ENCODE measurements at places on chromosomes 3 and 15.

- DNase-seq: no peak
Measured at GRCh38 chr3:9110316-9110715, 139.1 kb downstream of the SRGAP3 start.

- DNase-seq: no peak
Measured at GRCh38 chr15:88479169-88479568, 11.7 kb downstream of the MRPS11 start.

- DNase-seq: no peak
Measured at GRCh38 chr3:156743859-156744258, 69.5 kb downstream of the TIPARP start.

DNA sequence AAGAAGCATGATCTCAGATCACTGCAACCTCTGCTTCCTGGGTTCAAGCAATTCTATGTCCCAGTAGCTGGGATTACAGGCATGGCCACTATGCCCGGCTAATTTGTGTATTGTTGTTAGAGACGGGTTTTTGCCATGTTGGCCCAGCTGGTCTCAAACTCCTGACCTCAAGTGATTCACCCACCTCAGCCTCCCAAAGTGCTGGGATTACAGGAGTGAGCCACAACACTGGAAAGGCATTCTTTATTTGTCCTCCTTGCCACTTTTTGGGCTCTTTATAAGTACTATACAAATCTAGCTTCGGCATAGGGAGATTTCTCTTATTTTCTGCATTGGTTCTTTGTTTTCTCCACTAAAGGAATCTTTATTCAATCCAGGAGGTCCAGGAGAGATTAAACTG lies 18.6 kb downstream of the CMTM8 start:
- DNase-seq: no peak

GRCh38 chr3:123286308-123287023 lies 84.7 kb downstream of the SEC22A start:
- DNase-seq: peak; percentile 75

DNA sequence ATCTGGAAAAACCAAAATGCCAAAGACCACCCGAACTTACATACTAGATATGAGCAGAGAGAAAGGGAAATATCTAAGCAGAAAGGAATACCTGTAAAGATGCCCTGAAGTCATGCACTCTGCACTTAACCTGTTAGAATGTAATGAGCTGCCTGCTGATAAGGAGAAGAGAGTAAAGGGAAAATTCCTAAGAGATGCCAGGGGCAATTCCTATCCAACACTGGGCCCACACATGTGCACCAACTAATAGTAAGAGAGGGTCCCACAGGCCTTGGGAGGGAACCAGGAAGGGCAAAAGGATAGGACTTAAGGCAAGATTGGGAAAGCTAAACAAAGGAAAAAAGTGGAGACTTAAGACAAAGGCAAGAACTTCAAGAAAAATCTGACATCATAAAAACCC lies 189.5 kb downstream of the NSUN3 start:
- DNase-seq: no peak

DNA sequence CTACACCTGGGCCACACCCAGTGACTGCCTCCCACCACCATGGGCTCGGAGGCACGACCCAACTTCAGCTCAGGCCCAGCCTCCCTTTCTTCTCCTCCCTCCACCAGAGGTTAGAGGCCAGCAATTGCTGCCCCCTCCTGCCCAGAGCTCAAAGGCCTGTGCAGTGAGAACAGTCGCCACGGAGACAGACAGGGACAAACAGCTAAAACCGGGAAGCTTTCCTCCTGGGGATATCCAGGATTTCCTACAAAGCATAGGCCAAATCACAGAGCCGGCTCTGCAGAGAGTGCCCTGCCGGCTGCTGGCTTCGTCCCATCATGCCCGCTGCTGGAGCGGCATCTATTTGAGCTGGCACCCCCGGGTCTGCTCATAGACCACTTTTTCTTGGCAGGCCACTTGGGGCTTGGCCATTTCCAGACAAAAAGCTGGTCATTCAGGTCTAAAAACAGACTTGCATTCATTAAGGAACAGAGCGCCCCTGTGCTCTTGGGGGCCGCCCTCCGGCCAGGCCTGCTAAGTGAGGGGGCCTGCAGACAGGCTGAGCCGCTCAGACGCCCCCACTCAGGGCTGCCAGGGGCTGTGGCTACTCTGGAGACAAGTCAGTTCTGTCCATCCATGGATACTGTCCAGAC lies 17.5 kb downstream of the GRAMD2A start:
- DNase-seq: no peak

DNA sequence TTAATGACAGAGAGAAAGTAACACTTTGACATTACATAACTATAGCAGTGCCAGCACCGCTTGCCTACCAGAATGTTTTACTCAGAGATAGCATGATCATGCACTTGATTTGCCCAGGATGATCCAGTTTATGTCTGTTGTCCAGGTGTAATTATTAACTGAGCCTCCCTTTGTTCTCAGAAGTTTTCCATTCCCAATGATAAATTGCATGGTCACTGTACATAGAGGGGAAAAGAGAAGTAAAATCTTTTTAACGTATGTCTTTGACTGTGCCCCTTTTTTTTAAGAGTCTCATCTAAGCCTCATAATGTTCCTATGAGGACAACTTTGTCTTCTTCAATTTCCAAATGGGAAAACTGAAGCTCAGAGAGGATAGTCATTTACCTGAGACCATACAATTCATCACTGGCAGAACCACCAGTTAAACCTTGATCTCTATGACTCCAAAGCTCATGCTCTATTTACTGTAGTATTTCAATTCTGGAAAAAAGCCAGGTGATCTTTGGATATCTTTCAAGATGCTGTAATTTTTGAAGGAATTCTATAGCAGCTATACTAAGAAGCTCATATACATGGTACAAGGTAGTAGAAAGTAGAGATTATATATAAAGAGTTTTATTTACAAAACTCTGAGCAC lies 25.1 kb downstream of the C3orf85 start:
- DNase-seq: no peak

- DNase-seq: no peak
Measured at GRCh38 chr3:51190199-51190598, 194.9 kb upstream of the MANF start.

GRCh38 chr3:150825192-150825915 lies 62.4 kb upstream of the SIAH2 start:
- no peak for DNase-seq

GRCh38 chr3:141078200-141078599 lies 27.1 kb downstream of the SPSB4 start:
- no peak for DNase-seq

DNA sequence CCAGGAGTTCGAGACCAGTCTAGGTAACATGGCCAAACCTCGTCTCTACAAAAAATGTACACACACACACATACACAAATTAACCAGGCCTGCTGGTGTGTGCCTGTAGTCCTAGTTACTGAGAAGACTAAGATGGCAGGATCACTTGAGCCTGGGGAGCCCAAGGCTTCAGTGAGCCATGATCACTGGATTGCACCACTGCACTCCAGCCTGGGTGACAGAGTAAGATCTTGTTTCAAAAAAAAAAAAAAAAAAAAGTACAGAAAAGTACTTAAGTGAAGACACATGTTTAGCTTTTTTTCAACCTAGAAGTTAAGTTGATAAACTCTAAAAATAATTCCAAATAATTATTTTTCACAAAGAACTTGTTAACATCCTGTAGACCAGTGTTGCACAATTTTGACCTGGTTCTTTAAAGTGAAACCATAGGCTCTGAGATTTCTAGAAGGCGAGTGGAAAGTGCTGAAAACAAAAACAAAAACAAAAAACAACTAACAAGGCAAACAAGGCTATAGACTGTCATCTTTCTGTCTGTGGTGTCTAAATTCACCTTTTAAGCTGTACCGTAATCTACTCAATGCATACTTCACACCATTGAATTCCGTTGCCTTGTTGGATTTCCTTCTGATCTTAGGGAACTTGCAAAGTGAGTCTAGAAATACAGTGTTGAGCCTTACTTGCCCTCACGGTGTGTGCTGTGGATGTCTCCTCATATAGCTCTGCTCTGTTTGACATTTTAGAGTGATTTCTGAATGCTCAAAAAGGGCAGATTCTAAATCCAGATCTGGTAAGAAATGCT lies 63.5 kb downstream of the CHST2 start:
- DNase-seq: no peak

- no peak for DNase-seq
Measured at GRCh38 chr15:33206366-33206765, 11.9 kb upstream of the FMN1 start.

GRCh38 chr3:192408007-192408646 lies 319.2 kb downstream of the FGF12 start:
- DNase-seq: no peak

DNA sequence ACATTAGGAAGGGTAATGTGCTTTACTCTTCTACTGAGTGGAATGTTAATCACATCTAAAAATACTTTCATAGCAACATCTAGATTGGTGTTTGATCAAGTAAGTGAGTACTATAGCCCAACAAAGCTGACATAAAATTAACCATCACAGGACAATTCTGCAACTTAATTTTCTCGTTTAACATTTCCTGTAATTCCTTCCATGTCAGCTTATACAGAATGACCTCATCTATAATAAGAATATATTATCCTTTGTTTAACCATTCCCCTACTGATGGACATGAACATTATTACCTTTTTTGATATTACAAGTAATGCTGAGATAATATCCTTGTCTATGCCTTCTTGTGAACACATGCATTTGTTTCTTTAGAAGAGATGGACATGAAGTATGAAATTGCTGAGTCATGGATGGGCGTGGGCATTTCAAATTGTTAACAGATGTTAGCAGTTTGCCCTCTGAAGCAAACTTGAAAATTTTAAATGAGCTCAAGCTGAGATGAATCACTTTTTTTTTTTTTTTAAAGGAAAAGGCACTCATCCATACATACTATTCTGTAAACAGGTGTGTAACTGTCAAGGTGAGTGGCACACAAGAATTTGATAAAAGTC lies 85.1 kb downstream of the OXNAD1 start:
- DNase-seq: no peak

DNA sequence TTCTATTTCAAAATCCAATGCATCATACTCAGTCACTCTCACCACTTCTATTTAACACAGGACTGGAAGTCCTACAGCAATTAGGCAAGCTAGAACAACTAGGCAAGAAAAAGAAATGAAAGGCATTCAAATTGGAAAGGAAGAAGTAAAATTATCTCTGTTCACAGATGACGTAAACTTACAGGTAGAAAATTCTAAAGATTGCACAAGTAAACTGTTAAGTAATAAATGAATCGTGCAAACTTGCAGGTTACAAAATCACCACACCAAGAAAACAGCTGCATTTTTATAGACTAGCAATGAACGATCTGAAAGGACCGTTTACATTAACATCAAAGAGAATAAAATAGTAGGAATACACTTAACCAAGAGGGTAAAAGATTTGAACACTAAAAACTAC lies 36.2 kb downstream of the CHST2 start:
- no peak for DNase-seq

DNA sequence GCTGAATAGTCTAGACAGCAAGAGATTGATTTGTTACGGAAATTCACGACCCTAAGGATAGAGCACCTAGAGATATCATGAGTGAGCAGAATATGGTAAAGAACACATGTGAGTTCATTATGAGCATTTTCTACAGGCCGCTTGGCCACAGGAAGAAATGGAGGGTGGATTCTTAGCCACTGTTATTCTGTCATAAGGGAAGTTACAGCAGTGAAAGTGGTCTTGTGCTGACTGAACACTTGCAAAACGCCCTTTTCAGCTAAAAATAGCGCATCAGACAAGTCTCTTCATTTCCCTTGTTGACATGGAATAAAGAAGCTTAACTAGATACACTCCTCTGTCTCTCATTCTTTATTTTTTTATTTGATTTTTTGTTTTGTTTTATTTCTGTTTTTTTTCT lies 19.8 kb downstream of the DGKG start:
- peak; percentile 94 for DNase-seq

- no peak for DNase-seq
Measured at GRCh38 chr3:140857993-140858392, 83.6 kb upstream of the SLC25A36 start.

GRCh38 chr15:41887893-41888292 lies 6.0 kb downstream of the SPTBN5 start:
- no peak for DNase-seq

- peak; percentile 76 for DNase-seq
Measured at GRCh38 chr15:70512772-70513362, 250.5 kb downstream of the UACA start.

- peak; percentile 7 for DNase-seq
Measured at GRCh38 chr15:31391687-31392671, 65.3 kb downstream of the KLF13 start.

DNA sequence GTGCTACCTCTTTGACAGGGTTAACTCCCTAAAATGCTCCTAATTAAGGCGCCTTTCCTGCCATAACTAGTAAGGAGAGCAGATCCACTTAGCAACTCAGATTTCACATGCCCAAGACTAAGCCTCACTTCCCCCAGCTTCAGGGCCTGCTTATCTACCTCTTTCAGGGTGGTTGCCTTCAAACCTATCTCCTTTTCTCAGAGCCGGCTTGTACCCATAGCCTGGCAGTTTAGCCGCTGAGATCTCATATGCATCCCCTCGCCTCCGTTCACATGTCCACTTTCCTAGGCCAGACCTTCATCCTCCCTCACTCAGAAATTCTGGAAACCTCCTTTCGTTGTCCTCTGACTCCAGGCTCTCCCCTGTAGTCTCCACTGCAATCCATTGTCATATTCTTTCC lies 1.0 kb upstream of the FSTL1 start:
- DNase-seq: no peak

GRCh38 chr3:132637590-132637989 lies 22.0 kb downstream of the ACAD11 start:
- no peak for DNase-seq

DNA sequence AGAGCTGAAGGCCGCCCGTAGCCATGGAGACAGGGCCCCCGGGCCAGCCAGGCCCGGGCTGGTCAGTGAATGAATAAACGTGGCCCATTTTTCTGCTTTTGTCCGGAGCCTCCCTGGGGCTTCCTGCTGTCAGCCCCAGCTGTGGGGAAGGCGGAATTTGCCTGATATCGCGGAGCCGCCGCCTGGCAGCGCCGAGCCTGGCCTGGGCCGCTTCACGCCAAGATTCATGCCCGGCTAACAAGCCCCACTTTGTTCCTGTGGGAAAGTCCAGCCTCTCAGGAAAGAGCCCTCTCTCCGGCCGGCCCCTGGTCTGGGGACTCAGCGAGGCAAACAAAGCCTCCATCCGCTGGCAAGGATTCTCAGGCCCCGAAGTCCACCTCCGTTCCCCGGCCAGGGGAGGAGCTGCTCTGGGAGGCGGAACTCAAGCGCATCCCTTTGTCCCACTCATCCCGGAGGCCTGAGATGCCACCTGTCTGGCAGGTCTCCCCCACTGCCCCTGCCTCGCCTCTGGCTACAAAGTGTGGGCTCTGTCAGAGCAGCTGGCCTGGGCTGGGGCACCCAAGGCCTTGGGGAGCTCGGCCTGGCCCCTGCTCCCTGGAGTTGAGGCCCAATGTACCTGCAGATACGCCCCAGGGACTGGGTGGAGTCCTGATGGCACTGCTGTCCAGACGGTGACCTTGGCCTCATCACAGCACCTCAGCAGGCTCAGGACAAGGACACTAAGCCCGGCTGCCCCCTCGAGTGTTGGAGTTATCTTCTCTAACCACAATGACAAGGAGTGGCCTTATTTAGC lies 51.6 kb upstream of the SLC6A11 start:
- no peak for DNase-seq

GRCh38 chr15:48084759-48085590 lies 35.8 kb upstream of the SLC24A5 start:
- DNase-seq: peak; percentile 14

- DNase-seq: no peak
Measured at GRCh38 chr15:69164807-69165636, 4.6 kb downstream of the GLCE start.
